ENCODE measurements at places on chromosomes 12 and 14.

- peak; percentile 58 for DNase-seq
Measured at GRCh38 chr14:96592591-96593386, 90.6 kb downstream of the PAPOLA start.

DNA sequence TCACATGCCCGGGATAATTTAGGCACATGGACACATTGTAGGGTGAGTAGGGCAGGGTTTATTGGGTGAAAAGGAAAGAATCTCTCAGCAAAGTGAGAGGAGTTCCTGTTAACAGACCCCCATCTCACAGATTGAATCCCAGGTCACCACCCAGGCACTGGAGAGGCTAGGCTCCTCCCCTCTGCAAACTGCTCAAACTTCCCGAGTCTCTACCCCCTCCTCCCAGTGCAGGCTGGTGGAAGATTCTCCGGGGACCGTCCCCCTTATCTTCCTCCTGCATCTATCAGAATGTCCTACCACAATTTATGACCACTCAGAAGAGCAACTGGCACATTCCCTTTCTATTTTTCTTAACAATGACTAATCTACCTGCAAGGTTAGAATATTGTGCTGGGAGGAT is 126.0 kb downstream of the NTF3 start:
- DNase-seq = no peak

- no peak for DNase-seq
Measured at GRCh38 chr12:11805680-11806079, 156.2 kb downstream of the ETV6 start.

DNA sequence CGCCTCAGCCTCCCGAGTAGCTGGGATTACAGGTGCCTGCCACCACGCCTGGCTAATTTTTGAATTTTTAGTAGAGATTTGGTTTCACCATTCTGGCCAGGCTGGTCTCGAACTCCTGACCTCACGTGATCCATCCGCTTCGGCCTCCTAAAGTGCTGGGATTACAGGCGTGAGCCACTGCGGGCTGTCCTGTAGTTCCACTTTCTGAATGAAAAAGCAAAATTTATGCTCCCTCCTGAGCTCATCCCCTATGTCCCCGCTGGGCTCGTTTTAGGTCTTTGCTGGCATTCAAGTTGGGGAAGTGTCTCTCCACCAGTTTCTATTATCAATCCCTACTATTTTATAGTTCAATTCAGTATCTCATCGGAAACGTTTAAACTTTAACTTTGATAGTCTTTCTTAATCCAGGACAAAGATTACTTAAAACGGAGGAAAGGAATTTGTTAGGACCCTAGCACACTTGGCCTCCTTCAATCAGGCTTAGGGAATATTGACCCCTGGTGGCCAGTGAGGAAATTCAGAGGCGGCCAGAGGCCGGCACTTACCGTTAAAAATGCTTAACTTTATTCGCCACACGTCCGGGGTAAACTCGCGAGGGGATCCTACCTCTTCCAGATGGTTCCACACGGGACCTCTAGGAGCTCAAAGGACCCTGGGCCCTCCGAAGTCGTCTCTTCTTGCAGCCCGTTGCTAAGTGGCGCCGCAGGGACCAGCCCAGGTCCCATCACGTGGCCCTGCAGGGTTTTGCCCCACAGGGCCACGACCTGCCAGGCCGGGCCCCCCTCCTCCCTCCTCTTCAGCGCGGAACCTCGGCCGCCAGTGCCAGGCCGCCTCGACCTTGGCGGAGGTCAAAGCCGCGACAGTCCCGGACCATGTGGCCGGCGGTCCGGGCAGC is 11.4 kb upstream of the DNAL1 start:
- peak; percentile 29 for DNase-seq

GRCh38 chr12:21265932-21266331 is 68.8 kb downstream of the SLCO1A2 start:
- DNase-seq = no peak

DNA sequence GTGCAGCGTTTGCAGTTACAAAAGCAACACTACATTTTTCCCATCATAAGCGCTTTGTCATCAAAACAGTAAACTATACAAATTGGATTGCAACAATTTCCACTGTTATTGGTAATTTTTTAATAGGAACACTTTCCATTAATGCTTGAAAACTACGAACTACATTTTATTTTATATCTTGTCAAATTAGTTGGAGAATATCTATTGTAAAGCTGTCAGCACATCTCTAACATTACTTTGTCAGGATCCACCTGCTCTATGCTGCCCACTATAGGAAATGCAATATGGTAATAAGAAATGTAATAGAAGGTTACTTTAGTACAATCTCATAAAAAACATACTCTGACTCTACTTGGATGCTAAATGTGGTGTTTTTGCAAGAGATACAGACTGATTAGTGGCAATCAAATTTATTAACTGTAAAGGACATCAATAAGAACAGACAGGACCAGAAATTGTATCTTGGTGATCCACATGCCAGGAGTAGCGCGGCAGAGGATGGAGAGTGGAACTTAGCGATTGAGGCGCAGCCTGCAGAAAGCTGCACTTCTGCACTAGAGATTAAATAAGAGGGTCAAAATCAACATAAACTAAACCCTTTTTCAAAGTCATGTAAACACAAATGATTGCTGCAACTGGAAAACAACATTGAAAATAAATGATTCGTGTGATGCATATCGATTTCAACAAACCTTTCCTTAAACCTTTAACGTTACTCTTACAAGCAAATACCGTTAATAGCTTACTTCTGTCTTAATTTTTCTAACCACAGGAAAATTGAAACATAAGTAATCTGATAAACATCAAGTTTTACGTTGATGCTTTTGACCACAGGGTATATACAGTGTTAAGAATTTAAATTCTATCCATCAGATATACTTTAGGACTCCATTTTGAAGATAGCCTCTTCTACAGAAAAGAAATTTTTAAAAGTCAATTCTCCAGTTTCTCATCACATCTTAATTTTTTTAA is 3.6 kb upstream of the ARID2 start:
- no peak for DNase-seq

GRCh38 chr12:116926283-116927243 is 15.8 kb downstream of the FBXW8 start:
- DNase-seq = no peak

GRCh38 chr14:102182936-102183619 is 43.4 kb downstream of the WDR20 start:
- no peak for DNase-seq

GRCh38 chr14:91375720-91376452 is 41.7 kb downstream of the CCDC88C start:
- DNase-seq = no peak

GRCh38 chr12:7666595-7666994 is 887 bp upstream of the APOBEC1 start:
- no peak for DNase-seq

GRCh38 chr12:8018666-8019581 is 13.6 kb upstream of the FOXJ2 start:
- DNase-seq = no peak

DNA sequence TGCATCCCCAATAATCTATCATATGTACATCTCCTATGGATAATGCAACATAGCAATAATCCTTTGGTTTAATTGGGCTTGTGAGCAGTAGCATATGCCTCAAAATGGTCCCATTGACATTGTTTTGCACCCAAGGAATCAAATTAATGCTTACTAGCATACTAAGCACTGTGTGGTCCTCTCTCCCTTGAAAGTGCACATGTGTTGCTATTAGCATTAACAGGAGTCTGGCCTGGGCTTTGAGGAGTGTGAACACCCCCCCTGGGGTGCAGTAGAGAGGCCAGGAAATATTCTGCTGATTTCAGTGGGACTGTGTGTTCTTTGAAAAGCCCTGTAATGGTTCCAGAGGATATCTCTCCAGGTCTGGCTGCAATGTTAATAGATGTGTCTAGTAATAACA is 1148.4 kb downstream of the VRK1 start:
- no peak for DNase-seq

DNA sequence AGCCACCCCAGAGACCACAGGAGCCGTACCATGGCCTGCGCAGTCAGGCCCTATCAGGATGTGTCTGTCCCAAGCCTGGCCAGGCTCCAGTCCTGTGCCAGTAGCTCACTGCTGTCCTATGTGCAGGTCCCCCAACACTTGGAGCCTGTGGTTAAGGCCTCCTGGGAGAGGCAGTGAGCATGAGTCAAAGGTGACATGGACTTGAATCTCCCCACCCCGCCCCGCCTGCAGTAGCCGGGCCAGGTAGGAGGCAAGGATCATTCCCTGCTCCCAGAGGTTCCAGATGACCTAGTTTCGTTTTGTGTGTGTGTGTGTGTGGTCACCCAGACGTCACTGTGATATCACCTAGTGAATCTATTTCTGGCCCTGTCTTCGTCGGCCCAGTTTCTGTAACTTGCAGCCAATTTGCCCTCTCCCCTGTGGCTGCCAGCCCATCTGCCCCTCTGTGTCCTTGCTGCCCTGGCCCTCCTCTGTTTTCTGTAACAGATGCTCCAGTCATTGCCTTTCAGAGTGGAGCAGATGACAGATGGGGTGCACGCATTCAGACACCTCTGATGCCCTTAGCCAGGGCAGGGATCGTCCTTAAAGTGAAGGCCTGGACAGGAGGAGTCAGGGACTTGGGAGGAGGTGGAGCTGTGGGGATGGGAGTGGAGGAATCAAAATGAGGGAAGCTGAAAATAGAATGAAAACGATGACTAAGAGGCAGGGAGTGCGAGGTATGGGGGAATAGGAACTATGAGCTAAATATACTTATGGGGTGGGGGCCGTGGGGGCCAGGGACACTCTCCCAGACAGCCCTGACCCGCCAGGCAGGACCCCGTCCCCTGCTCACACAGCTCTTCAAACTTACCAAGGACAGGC is 37.4 kb downstream of the SLC6A12 start:
- DNase-seq = no peak

DNA sequence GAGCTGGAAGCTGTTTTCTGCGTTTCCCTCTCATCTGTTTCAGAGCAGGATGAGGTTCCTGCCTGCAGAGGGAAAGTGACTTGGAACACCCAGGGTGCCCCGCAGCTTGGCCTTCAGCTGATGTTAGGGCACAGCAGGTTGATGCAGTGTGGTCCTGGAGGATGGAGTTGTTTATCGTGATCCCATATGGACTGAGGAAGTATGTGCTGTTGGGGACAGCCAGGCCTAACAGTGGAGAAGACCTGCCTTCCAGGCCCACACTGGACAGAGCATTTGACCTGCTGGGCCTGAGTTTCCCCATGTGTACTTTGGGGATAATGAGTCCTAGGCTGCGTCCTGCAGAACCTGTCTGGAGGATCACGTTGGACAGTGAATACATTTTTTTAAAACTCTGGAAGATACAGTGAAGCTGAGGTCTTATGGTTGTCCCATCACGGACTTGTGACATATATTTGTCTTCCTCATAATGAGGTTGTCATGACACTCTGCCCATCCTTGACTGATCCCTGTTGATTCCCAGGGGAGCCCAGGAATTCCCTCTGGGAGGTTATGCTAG is 12.8 kb downstream of the SERPINA1 start:
- DNase-seq = no peak

DNA sequence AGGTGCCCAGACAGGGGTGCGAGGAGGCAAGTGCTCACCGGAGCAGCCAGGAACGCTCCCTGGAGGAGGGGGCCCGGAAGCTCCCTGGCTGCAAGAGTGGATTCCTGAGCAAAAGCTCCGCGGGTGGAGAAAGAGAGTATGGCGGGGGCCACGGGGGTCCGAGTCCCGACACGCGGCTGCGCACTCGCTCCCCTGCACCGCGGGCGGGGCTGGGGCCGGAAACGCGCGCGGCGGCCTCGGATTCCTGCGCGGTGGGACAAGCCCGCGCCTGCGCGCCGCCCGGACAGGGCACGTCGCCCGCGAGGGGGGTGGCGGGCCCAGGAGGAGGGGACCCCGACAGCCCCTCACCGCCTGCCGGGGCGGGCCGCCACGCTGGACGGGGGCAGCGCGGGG is 27.8 kb upstream of the GPR132 start:
- peak; percentile 56 for DNase-seq

DNA sequence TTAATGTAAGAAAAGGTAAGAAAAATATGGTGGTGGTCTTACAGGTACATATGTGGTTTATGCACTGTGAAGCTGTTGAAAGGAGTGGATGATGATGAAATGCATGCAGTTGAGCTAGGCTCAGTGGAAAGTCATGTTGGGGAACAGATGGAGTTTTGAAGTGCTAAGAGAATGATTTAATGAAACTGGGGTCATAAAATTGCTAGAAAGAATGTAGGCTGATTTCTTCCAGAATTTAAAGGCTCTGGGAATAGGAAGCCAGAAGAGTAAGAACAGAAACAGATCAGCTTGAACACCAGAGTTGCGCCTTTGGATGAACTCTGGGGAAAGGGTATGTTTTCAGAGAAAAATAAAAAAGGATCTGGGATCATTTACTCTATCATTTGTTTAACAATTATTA is 146.5 kb downstream of the MON2 start:
- DNase-seq = no peak

GRCh38 chr14:90521084-90521929 is 124.5 kb downstream of the CALM1 start:
- DNase-seq = no peak

GRCh38 chr12:51777457-51777856 is 71.1 kb downstream of the FIGNL2 start:
- DNase-seq = no peak
